Fibroblast of skin of back (primary cell): ENCODE measurements at places on chromosomes 13 and 19.

GRCh38 chr13:67776151-67776550, 546.0 kb upstream of the PCDH9 start:
- no peak for DNase-seq

GRCh38 chr19:5957170-5957569, 20.8 kb downstream of the RANBP3 start:
- DNase-seq, result no peak

DNA sequence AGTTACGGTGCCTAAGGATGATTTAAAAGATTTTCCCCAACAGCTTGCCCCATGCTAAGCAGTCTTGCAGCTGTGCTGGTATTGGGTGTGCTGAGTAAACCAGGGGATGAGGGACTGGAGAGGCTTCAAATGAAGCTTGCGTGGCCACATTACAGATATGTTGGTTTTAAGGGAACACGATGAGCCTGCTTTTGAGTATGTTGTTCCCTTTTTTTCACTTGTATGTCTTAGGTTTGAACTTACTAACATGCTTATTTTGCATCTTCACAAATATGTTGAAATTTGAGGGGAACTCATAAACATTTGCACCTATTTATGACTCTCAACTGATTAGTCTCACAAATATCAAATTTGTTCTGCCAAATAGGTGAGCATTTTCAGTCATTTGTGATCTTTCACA, 2.0 kb upstream of the IL17D start:
- DNase-seq, result no peak

GRCh38 chr13:40992678-40993518, 26.2 kb downstream of the ELF1 start:
- no peak for DNase-seq

GRCh38 chr19:5321851-5322681, 18.5 kb downstream of the PTPRS start:
- no peak for DNase-seq

GRCh38 chr19:40381321-40381720, 8.7 kb downstream of the HIPK4 start:
- no peak for DNase-seq

DNA sequence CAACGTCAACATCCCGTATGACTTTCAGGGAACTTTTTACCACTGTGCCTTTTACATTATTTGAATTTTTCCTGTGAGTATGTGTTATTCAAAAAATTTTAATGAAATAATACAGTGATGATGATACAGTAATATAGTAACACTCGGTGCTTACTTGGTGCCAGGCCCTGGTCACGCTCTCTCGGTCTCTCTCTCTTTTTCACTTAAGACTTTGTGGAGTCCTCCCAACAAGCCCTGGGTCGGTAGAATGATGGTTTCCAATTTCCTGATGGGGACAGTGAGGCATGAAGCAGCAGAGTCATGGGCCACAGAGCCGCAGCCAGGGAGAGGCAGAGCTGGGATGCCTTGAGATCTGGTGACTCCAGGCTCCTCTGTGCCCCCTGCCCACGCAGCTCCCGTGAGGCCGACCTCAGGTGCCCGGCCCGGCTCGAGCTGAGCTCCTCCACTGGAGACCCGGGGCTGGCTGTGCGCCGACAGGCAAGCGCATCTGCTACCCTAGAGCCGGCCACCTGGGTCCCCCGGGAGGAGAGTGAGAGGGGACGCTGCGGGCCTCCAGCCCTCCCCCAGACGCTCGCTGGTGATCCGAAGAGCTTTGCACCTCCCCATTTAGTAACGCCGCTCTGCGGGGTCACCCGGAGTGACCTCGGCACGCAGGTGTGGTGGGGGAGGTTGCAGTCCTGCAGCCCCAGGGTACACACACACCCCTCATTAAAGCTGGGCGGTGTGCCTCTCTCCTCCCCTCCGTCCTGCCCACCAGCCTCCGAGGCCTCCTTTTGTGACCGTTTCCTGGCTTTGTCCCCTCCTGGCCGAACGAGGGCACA, 4.4 kb upstream of the SBK3 start:
- DNase-seq, result peak; percentile 96

GRCh38 chr13:46731535-46731934, 65.4 kb downstream of the ESD start:
- DNase-seq, result no peak

DNA sequence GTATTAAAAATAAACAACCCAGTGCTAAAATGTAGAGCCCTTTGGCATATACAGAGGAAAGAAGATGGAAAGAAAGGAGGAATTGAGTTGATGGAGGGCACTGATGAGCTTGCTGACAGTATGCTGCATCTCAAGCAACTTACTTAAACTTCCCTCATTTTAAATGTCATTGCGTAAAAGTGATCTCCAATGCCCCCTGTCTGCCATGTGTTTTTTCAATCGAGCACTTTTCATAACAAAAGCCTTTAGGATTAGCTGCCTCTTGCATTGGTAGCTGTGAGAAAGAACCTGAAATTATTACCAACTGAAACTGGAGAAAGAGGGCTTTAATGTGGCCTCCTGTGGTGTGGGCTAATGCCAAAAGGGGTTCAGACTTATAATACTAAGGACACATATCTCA, 541.6 kb downstream of the SUCLA2 start:
- DNase-seq, result peak; percentile 32

DNA sequence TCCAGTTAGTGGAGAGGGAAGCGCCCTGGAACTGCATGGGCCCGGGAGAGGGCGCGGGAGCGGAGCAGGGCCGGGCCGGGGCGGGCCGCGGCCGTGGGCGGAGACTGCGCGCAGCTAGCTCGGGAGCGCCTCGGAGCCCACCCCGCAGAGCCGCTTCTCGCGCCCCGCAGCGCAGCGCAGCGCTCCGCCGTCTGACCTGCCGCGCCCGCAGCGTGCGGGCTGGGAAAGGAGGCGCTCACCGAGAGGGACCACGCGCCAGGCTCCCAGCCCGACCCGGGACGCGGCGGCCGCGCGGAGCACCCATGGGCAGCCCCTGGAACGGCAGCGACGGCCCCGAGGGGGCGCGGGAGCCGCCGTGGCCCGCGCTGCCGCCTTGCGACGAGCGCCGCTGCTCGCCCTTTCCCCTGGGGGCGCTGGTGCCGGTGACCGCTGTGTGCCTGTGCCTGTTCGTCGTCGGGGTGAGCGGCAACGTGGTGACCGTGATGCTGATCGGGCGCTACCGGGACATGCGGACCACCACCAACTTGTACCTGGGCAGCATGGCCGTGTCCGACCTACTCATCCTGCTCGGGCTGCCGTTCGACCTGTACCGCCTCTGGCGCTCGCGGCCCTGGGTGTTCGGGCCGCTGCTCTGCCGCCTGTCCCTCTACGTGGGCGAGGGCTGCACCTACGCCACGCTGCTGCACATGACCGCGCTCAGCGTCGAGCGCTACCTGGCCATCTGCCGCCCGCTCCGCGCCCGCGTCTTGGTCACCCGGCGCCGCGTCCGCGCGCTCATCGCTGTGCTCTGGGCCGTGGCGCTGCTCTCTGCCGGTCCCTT, at the start of gene MLNR:
Gene MLNR (plus strand): TSS at position 303 of the 820 bp plus-strand sequence. CDS start 0 bp downstream, at position 303.
- peak; percentile 35 for DNase-seq

GRCh38 chr13:112839356-112840105, 129.5 kb upstream of the MCF2L start:
- peak; percentile 50 for DNase-seq

GRCh38 chr19:21483589-21484170, 21.7 kb upstream of the ZNF429 start:
- DNase-seq, result peak; percentile 16

- no peak for DNase-seq
Observed at GRCh38 chr13:41944635-41945397, 16.1 kb downstream of the VWA8 start.

GRCh38 chr13:81116461-81117282, 775.7 kb upstream of the SPRY2 start:
- no peak for DNase-seq

DNA sequence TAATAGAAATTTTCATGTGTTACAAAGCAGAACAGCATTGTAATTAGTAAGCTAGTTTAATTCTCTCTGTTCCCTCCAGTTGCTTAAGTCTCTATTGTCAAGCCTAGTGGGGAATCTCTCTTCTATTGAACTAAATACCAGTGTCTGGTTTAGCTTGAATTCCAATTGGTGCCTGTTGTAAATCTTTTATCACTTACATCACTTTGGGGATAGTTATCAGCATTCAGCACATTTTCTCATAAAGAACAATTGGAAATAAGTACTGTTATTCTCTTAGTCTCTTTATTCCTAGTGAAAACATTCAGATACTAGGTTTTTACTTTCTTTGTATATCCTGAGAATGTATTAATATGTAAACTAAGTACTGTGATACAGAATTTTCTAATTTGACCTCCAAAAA, 25.2 kb downstream of the IPO5 start:
- peak; percentile 37 for DNase-seq

- no peak for DNase-seq
Observed at GRCh38 chr19:51258165-51259160, 7.6 kb downstream of the SIGLECL1 start.

DNA sequence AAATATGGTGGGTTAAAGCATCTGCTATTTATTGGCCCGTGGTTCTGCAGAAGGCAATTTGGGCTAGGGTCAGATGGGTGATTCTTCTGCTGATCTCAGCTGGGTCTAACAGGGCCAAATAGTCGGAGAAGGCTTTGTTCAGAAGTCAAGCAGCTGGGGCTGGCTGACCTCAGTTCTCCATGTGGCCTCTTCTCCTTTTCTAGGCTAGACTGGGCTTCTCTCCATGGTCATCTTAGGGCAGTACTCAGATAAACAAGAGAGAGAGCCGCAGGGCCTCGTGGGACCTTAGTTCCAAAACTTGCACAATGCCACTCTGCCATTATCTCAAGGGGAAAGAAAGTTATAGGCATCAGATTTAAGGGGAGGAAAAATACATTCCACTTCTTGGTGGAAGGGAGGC, 89.6 kb downstream of the NALCN start:
- DNase-seq, result no peak

GRCh38 chr19:4713384-4713951, 10.2 kb downstream of the DPP9 start:
- peak; percentile 87 for DNase-seq

- no peak for DNase-seq
Observed at GRCh38 chr13:38850868-38851626, 139.6 kb downstream of the STOML3 start.

DNA sequence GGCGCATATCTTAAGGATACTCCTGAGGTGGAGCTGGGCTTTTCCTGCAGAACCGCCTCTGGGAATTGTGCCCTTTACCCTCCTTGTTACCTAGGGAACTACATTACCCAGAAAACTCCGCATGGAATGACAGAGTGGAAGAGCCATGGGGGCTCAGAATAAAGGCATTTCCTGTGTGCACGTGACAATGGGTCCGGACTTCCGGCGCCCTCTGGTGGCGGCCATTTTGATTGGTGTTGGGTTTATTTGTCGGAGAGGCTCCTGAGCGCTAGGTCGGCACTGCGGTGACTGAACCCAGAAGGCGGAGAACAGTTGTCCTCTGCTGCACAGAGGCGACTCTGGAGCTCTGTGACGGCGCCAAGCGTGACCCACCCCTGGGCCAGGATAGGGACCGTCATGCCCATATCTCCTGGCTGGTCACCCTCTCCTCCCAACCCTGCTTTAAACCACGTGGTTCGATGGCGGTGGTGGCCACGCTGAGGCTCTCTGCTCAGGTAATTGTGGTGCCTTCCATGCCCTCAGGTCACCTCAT, at the start of gene ZNF587B:
Gene ZNF587B (plus strand): TSS at position 229 of the 532 bp plus-strand sequence. CDS start 230 bp downstream, at position 459.
- peak; percentile 85 for DNase-seq

GRCh38 chr13:44575741-44576350, at the start of gene TSC22D1:
Gene TSC22D1, minus strand, starts transcription at chr13:44576330. Its CDS starts 256 bp downstream, at chr13:44576074.
- DNase-seq, result peak; percentile 58

DNA sequence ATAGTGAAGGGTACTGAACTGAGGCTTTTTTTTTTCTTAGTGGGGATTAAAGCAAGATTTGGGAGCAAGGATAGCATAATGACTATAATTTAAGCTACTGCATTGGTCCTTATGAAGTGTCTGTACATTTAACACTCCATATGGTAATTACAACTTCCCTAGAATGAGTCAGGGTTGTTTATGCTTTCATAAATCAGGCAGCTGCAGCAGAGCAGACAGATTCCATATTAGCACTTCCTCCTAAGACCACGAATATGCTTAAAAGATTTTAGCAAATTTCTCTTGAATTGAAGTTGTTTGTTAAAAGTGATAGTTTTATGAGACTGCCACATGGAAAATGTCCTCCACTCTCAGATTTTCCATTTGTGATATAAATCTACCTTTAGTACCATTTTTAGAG, 401.1 kb upstream of the SPRY2 start:
- no peak for DNase-seq

GRCh38 chr13:112347986-112348385, 28.2 kb upstream of the SPACA7 start:
- no peak for DNase-seq

- DNase-seq, result peak; percentile 81
Observed at GRCh38 chr13:23069566-23069965, 111.2 kb upstream of the SGCG start.

- peak; percentile 67 for DNase-seq
Observed at GRCh38 chr13:75705395-75705794, 69.3 kb downstream of the LMO7 start.

DNA sequence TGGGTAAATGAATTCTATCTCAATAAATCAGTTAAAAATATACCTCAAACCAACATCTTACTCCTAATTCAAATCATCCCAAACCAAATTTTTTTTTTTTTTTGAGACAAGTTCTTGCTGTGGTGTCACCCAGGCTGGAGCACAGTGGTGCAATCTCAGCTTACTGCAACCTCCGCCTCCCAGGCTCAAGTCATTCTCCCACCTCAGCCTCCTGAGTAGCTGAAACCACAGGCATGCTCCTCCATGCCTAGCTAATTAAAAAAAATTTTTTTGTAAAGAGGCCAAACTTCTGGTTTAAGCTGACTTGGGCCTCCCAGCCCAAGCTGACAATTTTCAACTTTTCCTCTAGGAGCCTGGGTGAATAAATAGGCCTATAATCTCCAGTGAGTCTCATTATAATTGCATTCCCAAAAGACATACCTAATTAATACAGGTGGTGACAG, 22.1 kb upstream of the OLFM2 start:
- peak; percentile 93 for DNase-seq

- no peak for DNase-seq
Observed at GRCh38 chr19:52536448-52536800, 9.0 kb downstream of the ZNF808 start.

DNA sequence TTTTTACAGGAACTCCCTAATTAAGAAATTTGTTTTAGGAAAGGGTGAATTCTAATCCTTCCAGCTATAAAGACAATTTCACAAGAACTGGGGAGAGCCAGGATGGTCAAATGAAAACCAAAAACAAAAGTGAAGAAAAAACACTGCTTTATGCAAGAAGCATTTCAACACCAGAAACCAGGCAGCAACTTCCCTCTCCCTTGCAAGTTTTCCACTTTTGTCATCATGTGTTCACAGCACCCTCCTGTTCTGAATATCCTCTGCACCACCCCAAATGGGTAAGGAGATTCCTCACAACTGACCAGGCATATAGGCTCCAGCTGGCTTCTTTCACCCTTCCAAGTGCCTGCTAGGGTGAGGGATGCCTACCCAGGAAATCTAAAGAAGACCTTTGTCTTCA, 328.1 kb downstream of the TBC1D4 start:
- DNase-seq, result no peak

DNA sequence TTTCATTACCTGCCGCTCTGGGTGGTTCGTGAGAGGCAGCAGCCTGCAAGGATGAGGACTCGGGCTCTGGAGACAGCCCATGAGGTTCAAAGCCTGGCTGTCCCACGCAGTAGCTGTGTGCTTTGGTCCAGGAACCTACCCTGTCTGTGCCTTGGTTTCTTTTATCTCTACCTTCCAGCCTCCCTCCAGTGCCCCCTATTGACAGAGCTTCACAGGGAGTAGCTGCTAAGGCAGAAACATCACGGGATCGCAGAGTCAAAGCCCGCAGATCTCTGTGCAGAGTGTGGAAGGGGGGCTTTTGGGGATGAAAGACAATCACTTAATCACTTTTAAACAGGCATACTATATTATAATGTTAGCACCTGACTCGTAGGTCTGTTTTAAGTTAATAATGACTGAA, 16.2 kb downstream of the ZNF71 start:
- DNase-seq, result no peak
